Hematopoietic multipotent progenitor cell treated with erythropoietin and hydrocortisone succinate and interleukin-3 and kit ligand, for 8 days (in vitro differentiated cells): ENCODE measurements at places on chromosomes 5 and 9.

- peak; percentile 45 for DNase-seq
These were observed 681 bp downstream of the FNIP1 start for GRCh38 chr5:131795879-131796792.

DNA sequence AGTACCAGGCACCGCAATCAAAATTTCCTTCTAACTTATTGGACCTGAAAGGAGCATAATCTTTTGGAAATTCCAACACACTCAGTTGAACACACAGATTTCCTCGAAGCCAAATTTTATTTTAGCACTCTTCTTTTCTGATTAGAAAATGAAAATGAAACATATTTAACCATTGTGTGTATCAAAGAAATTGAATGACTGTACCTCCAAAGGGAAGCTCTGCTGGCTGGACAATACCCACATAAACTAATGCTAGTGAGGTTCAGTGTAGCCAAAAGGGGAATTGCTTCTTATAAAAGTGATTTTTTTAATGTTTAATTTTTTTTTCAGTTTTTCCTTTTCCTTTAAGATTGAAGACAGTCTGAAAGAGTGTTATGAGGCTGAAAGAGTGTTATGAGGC is 239.6 kb upstream of the NREP start:
- no peak for DNase-seq

DNA sequence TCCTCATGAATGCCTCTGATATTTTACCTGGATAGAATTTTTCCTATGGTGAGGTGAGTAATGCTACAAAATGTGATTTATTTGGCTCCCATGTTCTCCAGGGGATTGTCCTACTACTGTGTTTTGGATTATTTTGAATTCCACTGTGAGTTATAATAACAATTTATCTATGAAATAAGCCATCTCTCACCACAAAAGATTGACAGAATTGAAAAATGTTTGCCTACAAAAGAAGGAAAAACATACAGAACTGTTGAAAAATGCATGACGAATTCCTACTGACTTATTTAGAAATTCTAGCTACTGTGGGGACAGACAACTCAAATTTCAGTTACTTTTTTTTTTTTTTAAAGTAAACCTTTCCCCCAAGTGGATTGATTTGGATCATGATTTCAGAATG is 463.7 kb upstream of the GRIN3A start:
- no peak for DNase-seq

GRCh38 chr5:54721116-54721515 is 203.6 kb downstream of the SNX18 start:
- no peak for DNase-seq

DNA sequence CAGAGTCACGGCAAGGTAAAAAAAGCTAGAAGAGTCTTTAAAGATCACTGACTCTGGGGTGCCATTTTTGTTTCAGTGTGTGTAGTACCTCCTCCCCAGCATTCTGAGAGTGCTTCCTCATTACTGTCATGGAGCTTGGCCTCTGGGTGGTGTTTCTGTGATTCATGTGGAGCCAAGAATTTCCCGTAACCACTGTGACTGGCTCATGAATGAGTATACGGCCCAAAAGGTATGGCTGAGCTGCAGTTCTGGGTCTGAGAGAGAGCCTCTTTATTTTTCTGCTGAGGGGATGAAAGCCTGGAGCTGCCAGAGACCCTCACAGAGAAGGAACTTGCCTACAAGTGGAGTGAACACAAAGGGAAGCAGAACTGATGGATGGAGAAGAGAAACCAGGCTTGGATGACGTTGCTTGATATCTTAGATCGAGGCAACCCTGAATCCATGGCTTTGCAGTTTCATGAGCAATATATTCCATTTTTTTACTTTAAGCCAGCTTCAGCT is 85.6 kb downstream of the PTTG1 start:
- no peak for DNase-seq

DNA sequence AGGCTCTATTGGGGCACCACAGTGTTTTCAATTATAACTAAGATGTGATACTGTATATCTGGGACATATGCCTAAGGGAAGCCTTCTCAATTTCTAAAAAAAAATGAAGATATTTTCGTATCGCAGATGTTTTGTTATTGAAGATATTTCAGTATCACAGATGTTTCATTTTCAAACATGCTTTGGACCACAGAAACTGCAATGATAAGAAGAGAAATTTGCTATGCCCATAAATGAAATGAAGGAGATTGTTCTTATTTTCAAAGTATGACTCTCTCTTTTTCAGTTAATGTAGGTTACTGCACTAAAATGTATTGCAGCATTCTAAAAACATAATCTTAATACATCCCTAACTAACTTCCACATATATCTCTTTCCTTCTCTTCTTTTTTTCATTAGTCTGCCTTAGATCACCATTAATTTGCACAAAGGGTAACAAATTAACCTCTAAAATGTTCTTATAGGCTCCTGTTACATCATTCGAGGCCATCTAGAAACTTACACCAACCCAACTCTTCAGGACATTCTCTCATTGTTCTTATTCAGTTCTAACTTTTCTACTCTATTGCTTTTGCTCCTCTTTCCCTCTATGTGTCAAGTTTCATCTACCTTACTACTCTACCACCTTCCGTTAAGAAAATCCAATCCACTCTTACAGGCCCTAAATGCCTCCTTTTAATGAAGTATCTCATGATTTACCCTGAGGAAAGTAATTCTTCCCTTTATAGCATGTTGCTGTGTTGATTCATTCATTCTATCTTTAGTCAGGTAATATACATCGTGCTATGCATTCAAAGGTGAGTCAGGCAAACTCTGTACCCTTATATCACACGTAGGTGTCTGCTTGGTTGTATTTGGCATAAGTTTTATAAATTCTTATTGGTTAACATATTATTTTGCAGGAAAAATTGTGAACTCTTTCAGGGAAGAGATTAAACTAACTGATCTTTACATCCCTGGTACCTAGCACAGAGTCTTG is 70.5 kb downstream of the ST8SIA4 start:
- no peak for DNase-seq

- DNase-seq: no peak
These were observed 40.5 kb upstream of the TMC1 start for GRCh38 chr9:72480921-72481320.

GRCh38 chr5:1390861-1391600 is 46.1 kb upstream of the CLPTM1L start:
- no peak for DNase-seq

GRCh38 chr5:111004291-111004690 is 67.2 kb upstream of the TSLP start:
- no peak for DNase-seq
